NCI-H2107 (cell line): ENCODE measurements at places on chromosomes 2 and 18.

DNA sequence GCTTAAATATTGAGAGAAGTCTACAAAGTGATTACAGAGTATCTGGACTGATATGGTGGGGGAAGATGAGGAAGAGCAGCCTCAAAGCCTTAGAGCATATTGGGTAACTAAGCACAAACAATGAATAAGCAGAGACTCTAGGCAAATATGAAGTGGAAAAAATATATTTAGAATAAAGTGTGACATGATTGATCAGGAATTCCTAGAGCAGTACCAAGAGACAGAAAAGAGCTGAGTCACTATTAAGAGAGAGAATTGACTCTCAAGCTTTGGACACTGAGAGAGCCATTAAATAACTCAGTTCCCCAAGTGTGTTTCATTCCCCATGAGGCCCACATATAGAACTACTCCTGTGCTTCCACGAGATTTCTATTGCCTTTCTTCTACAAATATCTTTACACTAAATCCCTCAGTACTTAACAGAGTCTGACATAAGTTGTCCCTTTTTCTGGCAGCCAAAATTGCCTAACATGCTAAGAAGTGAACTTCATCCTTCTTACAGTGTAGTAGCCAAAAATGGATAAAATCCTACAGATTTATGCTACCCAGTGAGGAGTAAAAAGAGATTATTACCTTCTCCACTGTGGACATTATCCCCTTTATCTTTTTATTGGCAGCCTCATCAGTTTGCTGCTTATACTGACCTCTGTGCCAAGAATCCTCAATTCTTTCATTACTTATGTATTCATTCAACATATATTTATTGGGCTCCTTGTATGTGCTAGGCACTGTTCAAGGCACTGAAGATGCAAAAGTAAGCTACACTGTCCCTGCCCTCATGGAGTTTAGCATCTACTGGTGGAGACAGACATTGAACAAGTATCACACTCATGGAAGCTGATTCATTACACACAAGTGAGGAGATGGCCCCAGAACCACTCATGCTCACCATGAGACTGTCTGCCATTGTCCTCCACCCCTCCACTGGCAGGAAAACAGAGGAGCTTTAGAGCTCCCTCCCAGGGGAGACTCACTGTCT is 45.4 kb downstream of the SLC40A1 start:
- no peak for DNase-seq

DNA sequence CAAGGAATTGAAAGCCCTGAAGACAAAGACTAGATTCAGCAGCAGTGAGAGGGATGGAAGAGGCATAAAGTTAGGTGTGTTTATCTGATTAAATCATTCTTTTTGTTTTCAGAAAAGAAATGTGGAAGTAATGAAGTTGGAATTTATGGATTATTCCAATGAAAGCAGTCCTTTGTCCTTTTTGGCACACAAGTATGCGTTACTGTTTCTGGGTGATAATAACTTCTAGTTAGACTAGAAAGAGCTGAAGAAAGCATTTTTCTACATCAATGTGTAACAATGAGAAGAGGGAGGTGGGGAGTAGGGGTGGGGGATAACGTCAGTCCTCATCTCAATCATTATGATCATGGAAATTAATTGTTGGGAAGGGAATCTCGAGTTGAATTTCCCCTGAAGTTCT is 53.0 kb downstream of the AQP4 start:
- no peak for DNase-seq

- no peak for DNase-seq
Measured at GRCh38 chr2:42450136-42450535, 43.6 kb downstream of the KCNG3 start.

DNA sequence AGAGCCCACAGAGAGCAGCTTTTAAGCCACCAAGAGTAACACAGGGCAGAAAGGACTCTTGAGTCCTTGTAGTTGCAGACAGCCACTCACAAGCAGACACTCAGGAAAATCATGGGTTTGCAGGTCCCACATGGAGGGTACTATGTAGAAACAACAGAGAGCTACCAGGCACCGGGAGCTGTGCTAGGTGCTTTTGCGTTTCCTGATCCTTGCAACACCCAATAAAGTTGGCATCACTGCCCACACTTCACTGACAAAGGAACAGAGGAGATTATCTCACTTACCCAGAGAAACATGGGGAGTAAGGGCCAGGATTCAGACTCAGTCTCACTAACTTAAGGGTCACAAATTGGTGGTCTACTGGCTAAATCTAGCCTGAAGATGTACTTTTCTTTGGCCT is 32.5 kb upstream of the BZW1 start:
- DNase-seq = no peak

DNA sequence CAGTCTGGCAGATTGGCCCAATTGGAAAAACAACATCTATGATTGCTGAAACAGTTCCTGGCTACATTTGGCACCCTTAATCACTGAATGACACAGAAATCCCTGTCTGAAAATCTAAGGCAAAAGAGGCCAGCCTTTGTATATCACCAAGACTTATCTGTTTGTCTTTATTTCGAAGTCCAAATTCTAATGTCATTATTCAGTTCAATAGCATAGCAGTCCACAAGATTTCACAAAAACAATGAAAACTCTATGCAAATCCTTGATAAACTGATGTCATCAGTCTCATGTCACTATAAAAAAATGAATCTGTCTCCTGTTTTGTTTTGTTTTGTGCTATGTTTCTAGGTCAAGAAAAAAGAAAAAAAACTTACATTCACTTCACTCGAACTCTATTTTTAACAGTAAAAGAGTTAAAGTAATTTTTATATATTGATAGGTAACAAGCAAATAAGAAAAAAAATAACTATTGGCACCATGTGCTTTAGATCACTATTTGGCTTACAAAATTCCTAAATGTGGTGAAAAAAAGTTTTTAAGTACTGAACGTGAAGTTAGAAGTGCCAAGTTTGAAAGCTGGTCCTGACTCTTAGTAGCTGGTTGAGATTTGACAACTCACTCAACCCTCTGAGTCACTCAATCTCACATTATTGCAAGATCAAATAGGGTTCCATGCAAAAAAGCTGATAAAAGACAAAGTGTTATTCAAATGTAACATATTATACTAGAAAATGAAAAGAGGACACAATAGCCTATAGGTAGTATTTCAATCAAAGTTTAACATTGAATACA is 359.3 kb downstream of the IRS1 start:
- DNase-seq = no peak

GRCh38 chr2:232498452-232498851 is 10.8 kb upstream of the ECEL1 start:
- DNase-seq = no peak
